ENCODE measurements at places on chromosomes 1 and 21.
A peak's percentile ranks its signal among the peaks of the same experiment; 100 is the strongest.

GRCh38 chr1:30194741-30195423, 528.5 kb downstream of the MATN1 start:
- no peak for DNase-seq

DNA sequence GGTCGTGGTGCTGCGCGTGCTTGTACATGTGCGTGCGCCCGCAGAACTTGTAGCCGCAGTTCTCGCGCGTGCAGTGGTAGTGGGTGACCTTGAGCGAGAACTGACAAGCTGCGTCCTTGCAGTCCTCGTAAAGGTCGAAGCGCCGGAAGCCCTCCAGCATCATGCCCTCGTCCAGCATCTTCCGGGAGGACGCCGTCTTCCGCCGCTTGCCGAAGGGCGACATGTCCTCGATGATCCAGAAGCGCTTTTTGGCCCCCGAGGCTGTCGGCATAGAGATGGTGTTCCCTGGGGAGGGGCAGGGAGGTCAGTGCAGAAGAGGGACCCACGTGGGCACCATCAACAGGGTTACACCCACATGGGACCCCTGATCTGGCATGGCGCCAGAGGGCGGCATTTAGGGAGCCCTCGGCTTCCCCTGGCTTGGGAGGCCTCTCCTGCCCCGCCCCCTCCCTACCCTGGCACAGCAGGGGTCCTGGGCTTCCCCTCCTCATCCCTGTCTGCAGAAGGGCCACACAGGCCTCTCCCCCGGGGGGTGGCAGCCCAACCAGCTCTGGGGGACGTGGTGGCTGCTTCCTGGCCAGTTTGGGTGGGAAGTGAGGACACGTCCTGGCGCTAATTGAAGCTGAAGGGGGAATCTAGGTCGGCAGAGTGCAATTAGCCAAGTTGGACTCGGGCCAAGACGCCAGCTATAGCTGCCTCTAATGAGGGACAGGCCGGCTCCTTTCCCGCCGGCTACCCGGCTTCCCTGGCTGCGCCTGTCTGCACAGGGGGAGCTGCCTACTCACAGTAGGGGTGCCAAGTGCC, 156.5 kb downstream of the CASZ1 start:
- DNase-seq = no peak

GRCh38 chr21:32519945-32520874, 65.1 kb downstream of the TCP10L start:
- no peak for DNase-seq

DNA sequence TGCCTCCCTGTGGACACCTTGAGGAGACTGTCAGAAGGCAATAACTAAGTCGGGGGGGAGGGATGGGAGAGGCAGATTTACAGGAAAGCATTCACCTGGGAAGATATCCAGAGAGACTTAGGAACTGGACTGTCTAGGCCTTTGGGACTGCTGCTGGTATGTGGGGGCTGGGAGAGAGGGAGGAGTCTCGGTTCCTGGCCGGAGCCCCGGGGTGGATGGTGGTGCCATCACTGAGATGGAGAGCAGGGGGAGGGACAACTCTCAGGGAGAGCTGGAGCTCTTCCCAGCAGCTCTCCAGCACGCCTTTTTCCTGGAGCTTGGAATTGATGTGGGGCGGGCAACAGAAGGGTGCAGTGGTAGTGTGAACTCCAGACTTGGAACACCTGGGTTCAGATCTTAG, 22.1 kb downstream of the PTPRF start:
- DNase-seq = no peak

DNA sequence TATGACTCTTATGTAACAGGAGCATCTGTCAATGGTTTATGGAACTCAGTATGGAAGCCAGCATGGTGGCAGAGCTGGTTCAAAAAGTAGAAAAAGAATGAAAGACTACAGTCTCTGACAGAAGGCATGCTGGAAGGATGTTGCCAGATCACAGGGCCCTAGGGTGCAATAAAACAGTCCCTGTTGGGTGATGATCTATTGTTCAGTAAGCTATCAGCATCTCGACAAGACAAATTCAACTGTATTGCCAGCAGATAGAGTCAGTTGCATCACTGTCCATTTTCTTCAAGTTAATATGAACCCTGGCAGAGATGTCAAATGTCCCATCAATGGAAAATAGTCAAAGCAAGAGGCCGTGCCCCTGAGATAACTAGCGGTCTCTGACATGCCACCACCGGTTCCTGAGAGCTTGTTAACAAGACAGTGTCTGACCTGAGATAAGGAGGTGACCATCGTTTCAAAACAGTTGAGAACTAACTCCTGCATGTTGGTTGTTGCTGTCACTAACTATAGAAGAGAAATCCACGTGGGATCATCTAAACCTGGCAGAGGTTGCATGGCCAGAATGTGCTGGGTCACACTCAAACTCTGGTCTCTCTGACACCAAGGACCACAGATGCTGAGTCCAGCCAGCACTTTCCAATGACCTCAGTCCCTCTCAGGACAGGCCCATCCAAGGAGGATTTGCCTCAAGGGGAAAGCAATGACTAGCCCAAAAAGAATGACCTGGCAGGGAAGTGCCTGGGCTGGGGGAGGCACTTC, 125.9 kb downstream of the RIPK4 start:
- no peak for DNase-seq

GRCh38 chr1:99969260-99969728, 502 bp upstream of the SLC35A3 start:
- no peak for DNase-seq

GRCh38 chr1:150791585-150791984, 16.5 kb downstream of the CTSK start:
- DNase-seq = no peak

DNA sequence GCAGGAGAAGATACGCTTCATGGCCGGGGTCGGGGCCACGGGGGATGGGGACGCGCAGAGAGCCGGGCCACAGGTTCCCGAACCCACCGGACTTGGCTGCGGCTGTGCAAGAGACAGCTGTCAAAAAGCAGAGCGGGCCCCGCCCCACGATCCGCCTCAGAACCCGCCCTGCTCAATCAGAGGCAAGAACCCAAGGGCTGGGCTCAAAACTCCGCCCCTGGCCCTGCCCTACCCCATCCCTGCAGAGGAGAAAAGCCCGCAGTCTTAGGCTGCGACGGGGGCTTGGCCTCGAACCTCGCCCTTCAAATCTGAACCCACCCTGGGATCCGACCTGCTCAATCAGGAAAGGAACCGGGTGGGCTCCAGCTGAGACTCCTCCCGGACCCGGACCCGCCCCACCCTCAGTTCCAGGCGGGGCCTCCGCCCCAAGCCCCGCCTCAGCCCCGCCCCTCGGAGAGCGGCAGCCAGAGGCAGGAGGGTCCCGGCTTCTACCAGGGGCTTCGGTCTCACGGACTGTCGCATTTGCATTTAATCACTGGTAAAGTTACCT, at the start of gene ANKRD35:
TSS of gene ANKRD35 (minus strand) at position 129 of the 550 bp plus-strand sequence. CDS start at position 21, 108 bp downstream.
- DNase-seq = peak; percentile 95

- no peak for DNase-seq
These were observed 180.7 kb downstream of the COQ8A start for GRCh38 chr1:227120826-227121225.

- no peak for DNase-seq
These were observed 64.7 kb downstream of the S1PR1 start for GRCh38 chr1:101301446-101302057.

- DNase-seq = no peak
These were observed 24.8 kb upstream of the RGL1 start for GRCh38 chr1:183780159-183780558.

DNA sequence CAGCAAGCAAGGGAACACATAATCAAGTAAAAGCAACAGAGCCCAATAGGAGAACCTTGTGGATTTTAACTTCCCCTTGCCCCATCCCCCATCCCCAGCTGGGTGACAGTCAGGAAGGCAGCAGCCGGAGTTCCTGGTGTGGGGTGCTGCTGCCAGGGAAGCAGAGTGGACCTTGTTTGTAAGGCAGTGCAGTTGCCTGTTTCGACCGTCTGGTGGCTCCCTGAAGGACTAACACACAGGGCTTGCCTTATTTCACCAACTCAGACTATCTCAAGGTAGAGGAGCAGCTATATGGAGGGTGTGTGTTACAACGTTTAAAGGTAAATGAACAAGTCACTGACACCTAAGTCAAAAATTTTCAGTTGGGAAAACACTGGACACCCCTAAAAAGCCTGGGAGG, 6.6 kb downstream of the KRTAP10-8 start:
- DNase-seq = peak; percentile 77

DNA sequence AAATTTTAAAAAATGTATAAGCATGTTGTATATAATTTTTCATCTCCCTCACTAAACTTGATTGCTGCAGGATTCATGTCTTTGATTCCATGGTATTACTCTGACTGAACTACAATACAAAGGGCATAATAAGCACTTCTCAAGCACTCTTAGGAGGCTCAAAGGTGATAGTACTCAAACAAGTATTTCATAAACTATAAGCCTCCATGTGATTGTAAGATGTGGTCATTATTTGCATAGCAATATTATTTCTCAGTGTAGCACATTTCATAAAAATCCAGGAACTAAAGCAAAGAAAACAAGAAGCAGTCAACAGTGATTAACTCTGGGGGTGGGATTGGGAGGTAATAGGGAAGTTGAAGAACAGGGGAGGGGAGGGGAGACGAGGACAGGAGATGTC, 106.2 kb upstream of the DPT start:
- no peak for DNase-seq

DNA sequence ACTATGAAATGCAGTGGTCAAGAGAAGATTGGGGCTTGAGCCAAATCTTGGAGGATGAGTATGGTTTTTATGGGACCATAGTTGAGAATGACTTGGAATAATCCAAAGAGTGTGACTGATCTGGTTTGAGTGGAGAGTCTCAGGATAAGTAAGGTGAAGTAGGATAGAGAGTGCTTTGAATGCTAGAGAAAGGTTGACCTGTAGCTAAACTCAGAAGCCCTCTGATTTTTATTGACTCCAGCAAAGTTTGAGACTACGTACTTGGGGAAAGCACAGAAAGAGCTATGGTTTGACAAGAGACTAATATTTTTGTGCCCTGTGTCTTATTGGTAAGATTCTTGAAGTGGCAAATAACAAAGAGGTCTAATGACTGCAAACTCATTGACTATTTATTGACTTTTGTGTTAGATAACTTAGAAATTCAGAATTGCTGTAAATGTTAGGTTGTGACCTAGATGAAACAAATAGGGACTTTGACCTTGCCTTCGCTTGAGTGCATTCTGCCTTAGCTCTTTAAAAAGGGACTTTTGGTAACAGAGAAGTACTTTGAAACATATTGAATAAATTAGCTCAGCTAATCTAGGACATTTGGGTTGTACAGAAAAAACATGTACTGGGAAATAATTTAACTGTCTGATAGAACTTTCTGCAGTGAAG, 35.1 kb downstream of the UAP1 start:
- DNase-seq = no peak

DNA sequence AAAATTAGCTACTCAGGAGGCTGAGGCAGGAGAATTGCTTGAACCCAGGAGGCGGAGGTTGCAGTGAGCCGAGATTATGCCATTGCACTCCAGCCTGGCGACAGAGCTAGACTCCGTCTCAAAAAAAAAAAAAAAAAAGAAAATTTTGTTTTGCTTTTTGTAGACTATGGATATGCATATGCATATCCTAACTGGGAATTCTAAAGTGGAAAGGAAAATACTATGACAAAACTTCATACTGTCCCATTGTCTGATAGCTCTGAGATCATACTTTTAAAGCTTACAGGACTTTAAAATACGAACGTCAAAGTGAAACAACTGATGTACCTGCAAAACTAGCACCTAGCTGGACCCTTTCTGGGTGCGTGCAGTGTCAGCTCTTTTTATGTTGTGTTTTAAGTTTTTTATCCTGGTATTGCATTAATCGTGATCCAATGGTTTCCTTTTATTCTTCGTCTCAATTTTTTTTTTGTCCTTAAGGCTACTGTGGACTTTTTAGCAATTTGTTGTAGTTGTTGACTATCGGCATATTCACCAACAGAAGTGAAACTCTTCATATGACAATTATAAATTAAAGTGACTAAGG, 19.2 kb downstream of the SPRTN start:
- no peak for DNase-seq

Data from endodermal cell (in vitro differentiated cells).